Fibroblast of skin of right biceps (primary cell): ENCODE measurements at places on chromosomes 3 and 15.

DNA sequence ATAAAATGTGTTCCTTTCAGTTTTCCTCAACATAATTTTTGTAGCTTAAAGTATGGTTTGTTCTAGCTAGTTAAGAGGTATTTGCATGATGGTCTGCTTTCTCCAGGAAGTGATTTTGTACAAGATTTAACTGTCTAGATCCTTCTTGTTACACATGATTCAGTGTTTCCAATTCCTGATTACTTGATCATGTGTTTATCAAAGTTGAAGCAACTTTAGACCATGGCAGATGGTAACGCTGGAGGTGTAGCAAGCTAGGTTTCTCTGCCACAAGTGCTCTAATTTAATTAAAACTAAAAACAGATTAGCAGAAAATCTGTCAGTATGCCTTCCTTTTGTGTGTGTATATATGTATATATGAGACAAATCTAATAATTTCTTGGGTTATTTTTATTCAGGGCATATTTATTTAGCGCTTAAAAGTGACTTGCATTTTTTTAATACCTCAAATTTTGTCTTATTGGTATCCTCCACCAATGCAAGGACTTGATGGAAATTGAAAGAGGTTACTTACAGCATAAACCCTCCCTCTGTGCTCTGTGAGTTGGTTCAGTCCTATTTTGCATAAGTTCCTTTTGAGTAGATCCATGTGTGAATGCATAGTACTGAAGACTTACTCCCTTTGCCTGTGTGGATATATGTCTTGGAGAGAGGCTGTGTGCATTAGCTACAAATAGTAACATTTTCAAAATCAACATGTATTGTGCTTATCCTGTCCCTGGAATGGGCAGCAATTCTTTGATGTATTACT lies 157.3 kb upstream of the CGNL1 start:
- DNase-seq = peak; percentile 97

DNA sequence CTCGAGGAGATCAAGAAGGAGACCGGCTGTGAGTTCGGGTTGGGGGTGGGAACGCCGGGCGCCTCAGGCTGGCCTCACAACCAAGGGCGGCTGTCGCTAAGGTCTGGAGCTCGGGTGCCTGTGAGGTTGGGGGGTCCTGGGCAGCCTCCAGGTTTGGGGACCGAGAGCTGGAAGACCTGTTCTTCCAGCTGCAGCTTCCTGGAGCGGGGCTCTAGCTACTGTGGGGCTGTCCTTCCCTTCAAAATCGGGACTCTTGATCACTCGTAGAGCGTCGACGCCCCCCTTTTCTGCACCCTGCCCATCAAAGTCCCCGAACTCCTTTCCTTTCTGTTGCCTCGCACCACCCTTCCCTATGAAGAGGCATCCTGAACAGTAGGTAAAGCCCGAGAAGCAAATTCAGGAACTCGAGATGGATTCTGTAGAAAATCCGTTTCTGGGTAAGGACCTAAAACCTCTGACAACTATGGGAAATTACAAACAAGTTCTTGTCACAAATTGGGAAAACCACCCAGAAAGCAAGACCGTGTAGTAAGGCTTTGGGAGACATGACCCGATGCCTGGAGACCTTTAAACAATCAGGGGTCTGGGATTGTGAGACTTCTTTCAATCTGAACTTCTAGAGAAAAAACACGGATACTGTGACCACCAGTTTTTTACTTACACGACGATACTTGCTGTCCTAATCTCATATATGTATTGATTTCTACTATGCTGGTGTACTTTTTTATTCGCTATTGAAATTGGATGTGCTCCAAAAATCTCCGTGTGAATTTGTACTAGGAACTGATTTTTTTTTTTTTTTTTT lies 556 bp downstream of the CHP1 start:
- DNase-seq = no peak

GRCh38 chr3:166897811-166898210 lies 482.3 kb downstream of the ZBBX start:
- no peak for DNase-seq

- no peak for DNase-seq
These were observed 62.9 kb downstream of the SERPINI1 start for GRCh38 chr3:167798443-167798842.

GRCh38 chr3:146339349-146339748 lies 88.4 kb upstream of the PLSCR4 start:
- DNase-seq = no peak

- peak; percentile 86 for DNase-seq
These were observed 210.4 kb downstream of the TP63 start for GRCh38 chr3:189841473-189842205.

GRCh38 chr15:99424978-99425656 lies 140.7 kb upstream of the MEF2A start:
- DNase-seq = peak; percentile 84

GRCh38 chr15:71807691-71808091 lies 2.7 kb upstream of the NR2E3 start:
- peak; percentile 52 for DNase-seq

DNA sequence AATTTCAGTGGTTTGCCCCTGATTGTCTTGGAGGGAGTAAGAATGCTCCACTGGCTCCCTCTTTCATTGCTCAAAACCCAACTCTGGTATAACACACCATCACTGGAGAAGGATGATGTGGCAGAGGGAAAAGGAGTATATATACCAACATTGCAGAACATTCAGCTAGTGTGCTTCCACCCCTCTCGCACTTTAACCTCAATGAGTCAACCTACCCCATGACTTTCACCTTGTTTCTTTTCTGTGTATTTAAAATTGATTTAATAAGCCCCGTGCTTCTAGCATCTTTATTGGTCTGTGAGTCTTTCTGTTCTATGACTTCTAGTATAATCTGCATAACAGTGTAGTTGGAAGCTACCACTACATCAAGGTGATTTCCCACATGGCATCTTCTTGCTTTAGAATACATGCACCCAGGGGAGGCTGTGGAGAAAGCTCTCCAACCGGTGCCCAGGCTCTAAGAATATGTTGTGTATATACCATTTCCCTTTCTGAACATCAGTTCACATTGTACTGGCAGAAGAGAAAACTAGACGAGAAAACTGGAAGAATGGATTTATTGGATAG lies 595.1 kb upstream of the TGFBR2 start:
- no peak for DNase-seq

DNA sequence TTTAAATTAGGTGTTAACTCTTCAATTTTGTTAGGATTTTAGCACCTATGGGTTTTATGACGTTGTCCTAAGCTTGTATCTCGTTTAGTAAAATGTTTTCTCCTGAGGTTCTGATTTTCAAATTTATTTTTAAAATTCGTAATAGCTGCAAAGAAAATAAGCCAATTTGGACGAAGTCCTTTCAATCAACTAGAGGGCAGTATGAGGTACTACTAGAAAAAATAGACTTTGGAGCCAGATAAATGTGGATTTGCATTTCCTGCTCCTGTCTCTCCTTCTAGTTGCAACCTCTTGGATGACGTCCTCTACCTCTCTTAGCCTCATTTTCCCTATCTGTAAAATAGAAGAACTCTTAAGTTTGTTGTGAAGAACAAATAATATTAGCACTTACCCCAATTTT lies 81.1 kb downstream of the SLTM start:
- DNase-seq = peak; percentile 6

DNA sequence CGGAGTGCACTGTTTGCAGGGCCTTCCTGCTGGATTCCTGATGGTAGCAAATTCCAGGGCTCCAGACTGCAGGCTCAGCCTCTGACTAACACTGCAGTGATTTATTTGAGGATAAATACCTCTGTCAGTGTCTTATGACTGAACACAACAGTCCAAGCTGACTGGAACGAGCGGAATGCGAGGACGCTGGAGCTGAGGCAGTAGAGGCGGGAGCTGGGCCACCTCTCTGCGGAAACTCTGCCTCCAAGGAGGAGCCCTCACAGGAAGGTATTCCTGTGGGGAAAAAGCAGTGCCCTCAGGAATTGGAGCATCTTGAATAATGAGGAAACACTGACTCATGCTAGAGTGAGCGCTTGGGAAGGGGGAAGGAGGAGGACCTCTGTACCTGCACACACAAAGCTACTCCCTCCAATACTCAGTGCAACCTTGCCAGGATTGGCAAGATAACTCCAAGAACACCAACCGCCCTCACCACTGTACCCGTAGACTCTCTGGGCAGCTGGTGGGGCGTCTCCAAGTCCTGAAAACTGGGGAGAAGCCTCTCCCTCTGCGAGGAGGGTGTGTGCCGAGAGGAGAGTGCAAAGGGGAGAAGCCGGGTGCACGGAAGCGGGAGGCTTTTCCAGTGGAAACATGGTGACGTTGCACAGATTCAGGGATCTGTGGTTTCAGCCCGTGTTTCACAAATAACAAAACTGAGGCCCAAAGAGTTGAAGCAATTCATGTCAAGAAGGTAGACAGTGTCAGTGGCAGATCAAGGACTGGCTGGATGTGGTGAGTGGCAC lies 43.0 kb downstream of the VGLL4 start:
- peak; percentile 100 for DNase-seq

DNA sequence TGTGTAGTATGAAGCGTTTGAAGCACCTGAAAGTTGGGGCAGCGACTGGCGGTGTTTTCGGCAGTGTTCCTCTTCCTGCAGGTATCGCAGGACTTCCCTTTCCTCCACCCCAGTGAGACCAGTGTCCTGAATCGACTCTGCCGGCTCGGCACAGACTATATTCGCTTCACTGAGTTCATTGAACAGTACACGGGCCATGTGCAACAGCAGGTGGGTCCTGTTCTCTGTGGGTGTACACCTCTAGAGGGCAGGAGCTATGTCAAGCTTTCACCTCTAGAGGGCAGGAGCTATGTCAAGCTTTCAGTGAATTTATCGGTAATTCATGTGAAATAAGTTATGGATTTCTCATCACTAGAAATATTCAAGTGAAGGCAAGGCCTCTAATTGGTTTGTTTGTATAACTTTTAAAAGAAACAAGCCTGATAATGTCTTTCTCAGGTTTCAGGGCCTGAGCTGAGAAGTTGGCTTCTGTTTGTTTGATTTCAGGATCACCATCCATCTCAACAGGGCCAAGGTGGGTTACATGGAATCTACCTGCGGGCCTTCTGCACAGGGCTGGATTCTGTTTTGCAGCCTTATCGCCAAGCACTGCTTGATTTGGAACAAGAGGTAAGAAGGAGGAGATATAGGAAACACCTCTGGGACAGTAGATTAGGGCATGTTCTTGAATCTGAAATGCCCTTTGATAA lies 5.3 kb downstream of the TUBGCP4 start:
- DNase-seq = peak; percentile 23

GRCh38 chr3:101932326-101933068 lies 83.2 kb downstream of the NFKBIZ start:
- no peak for DNase-seq

DNA sequence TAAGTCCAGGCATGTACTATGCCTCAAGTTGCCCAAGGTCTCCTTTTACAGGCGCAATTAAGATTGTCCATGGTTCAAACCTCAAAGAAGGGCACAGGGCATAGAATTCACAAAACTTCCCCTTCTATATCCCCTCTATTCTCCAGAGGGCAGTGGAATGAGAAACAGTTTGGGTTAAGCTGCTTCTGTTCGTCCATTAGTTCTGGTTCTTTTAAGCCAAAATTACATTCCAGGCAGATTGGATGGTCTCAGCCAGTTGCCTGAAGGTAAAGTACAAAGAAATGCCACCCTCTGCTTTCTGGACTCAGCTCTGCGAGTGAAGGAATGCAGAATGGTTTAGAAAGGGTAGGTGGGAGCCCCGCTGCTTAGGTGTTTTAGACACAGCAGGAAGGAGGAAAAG lies 200.7 kb downstream of the GREM1 start:
- no peak for DNase-seq

GRCh38 chr3:13841141-13841540 lies 38.7 kb downstream of the WNT7A start:
- no peak for DNase-seq

GRCh38 chr3:74332165-74332564 lies 282.3 kb downstream of the CNTN3 start:
- DNase-seq = no peak

DNA sequence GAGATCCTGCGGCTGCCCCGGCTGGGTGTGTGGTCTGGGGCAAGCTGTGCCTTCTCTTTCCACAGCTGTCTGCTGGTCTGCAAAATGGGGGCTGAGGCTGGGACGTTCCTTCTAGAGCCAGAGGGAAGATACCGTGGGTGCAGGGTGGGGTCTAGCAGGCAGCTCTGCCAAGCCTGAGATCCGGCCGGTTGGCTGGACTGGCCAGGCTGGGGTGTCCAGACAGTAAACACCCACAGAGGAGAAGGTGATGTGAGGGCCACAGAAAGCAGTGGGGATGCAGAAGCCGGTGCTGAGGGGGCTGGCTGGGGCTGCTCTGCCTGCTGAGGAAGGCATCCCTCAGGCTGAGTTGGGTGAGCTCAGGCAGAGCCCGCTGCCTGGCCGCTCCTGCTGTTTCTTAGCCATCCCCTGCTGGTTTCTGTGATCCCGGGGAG lies 46.1 kb downstream of the FBLN2 start:
- no peak for DNase-seq
